Calu3 (cell line): ENCODE measurements at places on chromosomes 16 and 17. TPM values are rescaled to one million over a fixed set of nuclear protein-coding genes. Genes with fewer than 3 reads are reported as not detected.
A peak's percentile ranks its signal among the peaks of the same experiment; 100 is the strongest.

The IRF8 gene
- 5.0 and 10.5 TPM in 2 replicates for total RNA-seq

The WSCD1 gene
- 0.45 and 1.8 TPM in 2 replicates for total RNA-seq

DNA sequence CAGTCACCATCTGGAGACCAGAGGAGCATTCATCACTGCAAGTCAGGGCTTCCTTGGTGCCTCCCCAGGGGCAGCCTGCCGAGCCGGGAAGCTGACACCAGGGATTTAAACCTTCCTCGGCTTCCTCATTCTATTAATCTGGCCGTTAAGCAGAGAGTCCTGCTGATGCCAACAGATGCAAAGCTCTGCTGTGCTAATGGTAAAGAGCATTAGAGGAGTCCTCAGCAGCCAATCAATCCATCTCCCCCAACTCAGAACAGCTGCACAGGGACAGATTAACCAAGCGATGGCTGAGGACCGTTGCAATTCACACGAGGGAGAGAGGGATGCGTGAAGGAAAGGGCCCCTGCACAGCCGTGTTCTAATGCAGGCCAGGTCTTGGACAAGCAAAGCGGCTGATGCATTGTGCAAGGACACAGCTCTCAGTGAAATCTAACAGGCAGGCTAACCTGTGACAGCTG is 116.6 kb downstream of the XYLT1 start:
- H3K27me3 ChIP-seq, result no peaks in the 10 kb centered on the region
- no peak for DNase-seq
- peaks cover 20% of the 10 kb centered on the region for H3K4me1 ChIP-seq

- peak; percentile 99 for DNase-seq
- peaks cover 42% of the 10 kb centered on the region for H3K4me1 ChIP-seq
- peak within 1 kb of the TSS; percentile 94 for H3K27ac ChIP-seq
- H3K36me3 ChIP-seq, result peaks cover 49% of the 10 kb centered on the region
- H3K27me3 ChIP-seq, result no peaks in the 10 kb centered on the region
- H3K4me3 ChIP-seq, result peak within 1 kb of the TSS; percentile 83
These were observed at the start of gene ETV4 for GRCh38 chr17:43546319-43547188. Gene ETV4 (minus strand): TSS chr17:43546340. CDS start chr17:43545617, 723 bp downstream.

DNA sequence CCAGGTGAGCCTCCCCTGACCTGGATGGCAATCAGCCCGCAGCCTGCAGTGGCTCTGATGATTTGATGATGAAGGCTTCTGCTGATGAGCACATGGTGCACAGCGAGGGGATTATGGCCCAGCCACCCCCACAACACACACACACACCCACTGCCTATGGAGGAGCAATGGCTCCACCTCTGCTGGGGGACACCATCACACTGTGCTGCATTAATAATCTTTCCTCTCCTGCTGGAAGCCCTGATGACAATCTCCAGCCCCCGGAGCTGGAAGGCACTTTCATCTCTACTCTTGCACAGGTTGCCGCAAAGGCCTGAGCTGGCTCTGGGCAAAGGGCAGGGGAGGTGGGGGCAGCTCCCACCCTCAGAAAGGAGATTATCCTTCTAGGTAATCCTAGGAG is 79.9 kb downstream of the PLXDC1 start:
- H3K4me1 ChIP-seq, result peaks cover 7% of the 10 kb centered on the region
- peaks cover 84% of the 10 kb centered on the region for H3K27me3 ChIP-seq
- no peak for DNase-seq
- H3K36me3 ChIP-seq, result no peaks in the 10 kb centered on the region
